Glutamatergic neuron (in vitro differentiated cells): ENCODE measurements at places on chromosomes 6 and 20.

- DNase-seq, result no peak
Observed at GRCh38 chr6:118501765-118502164, 46.3 kb upstream of the PLN start.

DNA sequence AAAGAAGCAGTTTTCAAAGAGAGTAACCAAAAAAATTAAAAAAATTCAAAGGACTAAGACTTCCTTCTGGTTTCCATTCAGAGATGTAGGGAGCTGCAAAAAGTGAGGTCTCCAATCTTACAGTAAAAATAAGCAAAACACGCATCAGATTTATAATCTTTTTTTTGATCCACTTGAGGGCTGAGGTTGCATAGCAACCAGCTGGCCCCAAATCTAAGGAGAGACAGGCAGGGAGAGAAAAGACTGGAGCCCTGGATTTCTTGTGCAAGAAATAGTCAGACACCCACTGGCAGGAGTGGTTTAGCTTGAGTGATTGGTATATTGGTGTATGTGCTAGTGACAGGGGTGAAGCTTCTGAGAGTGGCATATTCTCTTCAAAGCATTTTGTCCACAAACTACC is 135.9 kb upstream of the FUT9 start:
- DNase-seq, result no peak

DNA sequence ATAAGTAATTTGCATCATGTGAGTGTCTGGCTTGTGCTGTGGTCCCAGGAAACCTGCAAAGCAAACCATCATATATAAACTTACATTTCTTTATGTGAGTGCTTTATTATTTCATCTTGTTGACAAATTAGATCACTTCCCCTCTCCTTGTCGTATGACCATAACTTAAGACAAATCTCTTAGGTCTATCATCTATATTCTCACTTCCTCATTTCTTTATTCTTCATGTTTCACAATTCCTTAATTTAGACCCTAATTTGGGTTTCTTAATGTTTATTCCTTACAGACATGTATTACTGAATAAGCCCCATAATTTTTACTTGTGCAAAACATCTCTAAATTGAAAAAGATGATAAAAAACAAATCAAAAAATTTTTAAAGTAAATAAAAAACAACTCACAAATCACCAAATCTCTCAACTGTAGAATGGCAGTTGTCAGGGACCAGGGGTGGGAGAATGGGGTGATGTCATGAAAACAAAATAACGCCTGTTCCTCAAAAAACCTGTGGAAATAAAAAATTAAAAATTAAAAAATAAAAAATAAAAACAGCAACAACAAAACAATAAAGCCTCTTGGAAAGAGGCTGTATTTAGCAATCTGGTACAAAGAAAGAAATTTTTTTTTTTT is 49.5 kb upstream of the FBXO30 start:
- no peak for DNase-seq

DNA sequence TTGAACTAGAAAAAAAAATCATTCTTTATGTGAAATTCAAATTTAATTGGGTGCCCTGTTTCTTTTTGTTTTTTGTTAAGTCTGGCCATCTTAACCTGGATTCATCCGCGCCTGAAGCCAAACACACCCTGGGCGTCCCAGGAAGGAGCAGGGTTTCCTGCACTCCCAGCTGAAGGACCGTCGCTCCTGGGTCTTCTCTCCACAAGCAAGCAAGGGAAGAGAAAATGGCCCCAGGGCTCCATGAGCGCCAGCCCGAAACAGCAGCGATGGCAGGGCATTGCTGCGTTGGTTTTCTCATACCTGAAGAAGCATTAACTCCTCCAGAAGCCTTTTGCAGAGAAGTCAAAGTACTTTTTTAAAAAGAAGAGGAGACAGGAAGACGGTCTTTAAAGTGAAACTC is 105.4 kb upstream of the AFDN start:
- no peak for DNase-seq

GRCh38 chr6:150865043-150865405 is 478 bp upstream of the MTHFD1L start:
- no peak for DNase-seq

DNA sequence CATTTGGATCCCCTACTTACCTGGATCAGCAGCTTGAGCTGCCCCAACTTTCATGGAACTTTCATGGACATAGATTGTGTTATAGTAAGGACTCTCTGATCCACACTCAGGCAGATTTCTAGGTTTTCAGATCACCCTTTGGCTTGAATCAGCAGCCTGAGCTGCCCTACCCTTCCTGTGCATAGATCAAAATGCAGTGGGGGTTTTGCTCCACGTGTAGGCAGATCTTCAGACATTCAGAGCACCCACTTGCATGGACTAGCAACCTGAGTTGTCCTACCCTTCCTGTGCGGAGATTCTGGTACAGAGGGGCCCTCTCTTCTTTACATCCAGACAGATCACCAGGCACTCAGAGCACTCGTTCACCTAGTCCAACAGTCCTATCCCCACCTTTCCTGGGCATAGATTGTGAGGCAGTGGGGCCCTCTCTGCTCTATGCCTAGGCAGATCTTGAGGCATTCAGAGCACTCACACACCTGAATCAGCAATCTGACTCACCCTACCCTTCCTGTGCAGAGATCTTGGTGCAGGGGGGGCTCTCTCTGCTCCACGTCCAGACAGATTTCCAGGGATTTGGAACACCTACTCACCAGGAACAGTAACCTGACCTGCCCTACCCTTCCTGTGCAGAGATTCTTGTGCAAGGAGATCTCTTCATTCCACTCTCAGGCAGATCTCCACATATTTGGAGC is 705.2 kb upstream of the NRSN1 start:
- DNase-seq, result no peak

GRCh38 chr6:4707011-4707410 is 69.2 kb upstream of the CDYL start:
- DNase-seq, result no peak

GRCh38 chr20:54221996-54222890 is 14.4 kb downstream of the PFDN4 start:
- no peak for DNase-seq

DNA sequence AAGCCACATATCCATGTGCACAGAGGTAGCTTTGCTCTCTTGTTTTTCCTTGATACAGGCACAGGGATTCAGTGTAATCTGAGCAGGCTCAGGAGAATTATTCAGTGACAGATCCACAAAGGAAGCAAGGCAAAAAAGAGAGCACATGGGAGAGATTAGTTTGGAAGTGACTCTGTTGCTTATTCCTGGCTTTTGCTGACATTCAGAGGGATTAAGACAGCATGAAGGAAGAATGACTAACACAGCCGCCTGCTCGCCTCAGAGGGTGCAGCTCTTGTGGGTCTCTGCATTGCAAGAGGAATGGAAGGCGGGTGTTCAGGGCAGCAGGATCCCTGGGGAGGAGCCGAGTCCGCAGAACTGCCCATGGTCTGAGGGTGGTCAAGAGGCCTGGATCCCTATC is 203.4 kb upstream of the KCNQ5 start:
- DNase-seq, result no peak

DNA sequence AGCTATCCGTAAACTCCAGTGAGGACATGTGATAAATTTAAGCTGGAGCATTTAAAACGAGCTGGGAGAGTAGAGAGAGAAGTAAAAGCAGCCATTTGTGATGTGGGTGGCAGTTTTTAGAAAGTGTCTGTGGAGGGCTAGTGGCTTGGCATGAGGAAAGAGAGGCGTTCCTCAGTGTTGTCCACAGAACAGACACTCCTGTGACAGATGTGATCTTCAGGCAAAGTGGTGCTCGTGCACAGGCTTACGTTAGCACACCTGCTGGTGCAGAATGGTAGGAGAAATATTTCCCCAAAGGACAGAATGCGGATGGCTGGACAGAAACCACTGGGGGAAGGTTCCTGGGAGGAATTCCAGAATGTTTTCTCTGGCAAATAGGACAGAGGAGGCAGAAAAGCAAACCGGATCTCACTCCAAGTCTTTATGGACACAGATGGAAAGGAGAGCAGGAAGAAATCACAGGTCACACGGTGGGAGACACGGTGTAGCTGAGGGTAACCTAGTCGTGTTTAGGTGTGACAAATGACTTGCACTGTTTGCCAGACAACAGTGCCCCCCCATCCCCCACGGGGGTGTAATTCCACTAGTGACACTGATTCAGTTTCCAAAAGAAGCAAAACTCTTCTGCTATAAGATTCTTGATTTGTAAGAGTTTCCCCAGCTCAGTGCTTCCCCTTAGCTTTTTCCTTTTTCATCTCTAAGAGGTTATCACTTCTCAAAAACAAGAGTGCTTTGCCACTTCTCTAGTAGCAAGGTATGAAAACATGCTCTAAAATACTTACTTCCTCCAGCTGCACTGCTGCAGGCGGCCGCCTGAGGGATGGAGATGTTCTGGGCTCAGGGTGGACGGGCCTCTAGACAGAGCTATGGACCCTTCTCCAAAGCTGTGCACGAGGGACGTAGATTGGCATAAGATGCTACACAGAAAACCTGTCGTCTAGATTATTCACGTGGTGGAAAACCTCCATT is 293.2 kb downstream of the QKI start:
- DNase-seq, result no peak

DNA sequence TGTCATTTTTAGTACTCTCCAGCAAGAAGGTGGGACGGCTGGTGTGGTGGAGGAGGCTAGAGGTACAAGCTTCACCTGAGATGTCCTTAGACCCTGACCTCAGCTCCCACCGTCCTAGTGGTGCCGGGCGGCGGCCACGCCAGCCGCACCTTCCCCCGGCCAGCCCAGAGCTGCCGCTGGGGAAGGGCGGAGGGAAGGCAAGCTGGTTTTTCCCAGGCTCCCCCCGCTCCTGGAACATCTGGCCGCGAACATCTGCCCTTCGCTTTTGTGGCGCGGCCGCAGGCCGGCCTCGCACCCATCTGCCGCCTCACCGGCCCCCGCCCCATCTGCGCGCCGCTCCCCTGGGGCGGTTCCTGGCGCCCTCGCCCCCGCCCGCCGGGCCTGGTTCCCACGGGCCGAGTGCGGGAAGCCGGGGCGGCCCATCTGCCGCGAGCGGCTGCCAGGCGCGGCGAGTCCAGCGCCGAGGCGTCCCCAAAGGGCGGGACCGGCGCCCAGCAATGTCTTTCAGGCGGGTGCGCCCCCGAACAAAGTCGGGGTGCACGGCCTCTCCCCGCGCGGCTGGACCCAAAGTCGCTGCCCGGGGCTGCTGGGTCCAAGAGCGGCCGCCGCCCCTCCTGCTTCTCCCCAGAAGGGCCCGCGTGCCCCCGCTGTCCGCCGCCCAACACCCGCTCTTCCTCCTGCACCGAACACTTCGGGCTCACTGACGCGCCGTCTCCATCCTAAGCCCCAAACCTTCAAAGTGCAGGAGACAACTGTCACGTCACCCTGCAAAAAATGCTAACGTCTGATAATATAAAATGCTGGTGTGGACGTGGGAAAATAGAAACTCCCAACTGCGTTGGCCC is 17.3 kb upstream of the ID1 start:
- DNase-seq, result peak; percentile 95

DNA sequence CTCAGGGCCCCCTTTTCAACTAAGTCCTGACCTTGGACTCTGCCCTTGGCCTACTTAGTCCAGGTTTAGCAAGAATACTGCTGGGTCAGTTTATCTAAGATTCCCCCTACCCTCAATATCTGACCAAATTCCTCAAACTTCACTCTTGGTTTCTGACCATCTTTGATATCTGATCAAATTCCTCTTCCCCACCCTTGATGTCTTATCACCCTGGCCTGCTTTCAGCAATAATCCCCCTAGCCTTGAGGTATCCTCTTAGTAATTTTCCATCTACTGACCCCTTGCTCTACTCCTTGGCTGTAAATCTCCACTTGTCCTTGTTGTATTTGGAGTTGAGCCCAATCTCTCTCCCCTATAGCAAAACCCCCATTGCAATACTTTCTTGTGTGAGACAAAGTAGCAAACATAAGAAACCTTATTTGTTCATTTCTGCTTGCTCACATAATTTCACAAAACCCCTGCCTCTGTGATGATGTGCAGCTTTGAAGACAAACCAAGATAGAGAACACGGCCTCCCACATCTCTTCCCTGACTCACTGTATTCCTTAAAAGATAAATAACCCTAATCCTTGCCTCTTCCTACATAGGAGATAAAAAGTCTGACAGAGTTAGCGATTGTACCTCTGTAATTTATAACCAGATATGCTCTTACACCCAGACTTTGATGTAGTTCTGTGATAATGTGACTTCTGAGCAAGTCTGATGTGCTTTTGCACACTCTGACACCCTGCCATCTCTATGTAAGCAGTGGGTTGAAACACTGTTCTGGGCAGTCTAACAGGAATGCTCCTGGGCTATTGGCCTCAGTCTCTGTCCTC is 13.8 kb upstream of the IYD start:
- no peak for DNase-seq

DNA sequence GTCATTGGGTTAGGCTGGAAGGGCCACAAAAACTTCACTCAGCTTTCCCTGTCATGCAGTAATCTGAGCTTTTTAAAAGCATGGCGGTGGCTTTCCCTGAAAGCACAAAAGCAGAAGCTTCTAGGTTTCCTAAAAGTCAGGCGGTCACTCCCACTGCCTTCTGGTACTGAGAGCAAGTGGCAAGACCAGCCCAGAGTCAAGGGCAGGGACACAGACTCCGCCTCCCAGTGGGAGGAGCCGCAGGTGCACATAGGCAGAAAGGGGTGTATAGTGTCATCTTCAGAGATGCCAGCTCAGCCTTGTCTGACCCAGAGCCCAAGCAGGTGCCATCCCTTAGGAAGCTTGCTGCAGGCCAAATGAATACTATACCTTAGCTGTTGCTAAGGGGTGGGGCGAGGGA is 18.0 kb upstream of the PACSIN1 start:
- no peak for DNase-seq

DNA sequence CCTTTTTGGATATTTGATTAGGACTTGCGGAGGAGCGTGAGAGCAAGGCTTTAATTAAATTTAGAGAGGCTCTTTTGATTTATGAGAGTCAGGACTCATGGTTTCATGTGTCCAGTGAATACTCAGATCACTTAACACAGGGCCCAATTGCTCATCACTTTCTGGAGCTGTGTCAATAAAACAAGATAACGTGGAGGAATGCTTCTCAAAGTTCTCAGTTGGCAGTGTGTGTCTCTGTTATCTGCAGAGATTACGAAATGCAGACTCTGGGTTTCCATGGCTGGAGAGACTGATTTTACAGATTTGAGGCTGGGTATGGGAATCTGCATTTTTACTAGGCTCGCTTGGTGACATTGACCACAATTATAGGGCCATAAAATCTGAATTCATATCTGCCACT is 335.8 kb upstream of the FLRT3 start:
- DNase-seq, result no peak

- DNase-seq, result no peak
Observed at GRCh38 chr6:91266156-91266555, 679.3 kb upstream of the MAP3K7 start.

DNA sequence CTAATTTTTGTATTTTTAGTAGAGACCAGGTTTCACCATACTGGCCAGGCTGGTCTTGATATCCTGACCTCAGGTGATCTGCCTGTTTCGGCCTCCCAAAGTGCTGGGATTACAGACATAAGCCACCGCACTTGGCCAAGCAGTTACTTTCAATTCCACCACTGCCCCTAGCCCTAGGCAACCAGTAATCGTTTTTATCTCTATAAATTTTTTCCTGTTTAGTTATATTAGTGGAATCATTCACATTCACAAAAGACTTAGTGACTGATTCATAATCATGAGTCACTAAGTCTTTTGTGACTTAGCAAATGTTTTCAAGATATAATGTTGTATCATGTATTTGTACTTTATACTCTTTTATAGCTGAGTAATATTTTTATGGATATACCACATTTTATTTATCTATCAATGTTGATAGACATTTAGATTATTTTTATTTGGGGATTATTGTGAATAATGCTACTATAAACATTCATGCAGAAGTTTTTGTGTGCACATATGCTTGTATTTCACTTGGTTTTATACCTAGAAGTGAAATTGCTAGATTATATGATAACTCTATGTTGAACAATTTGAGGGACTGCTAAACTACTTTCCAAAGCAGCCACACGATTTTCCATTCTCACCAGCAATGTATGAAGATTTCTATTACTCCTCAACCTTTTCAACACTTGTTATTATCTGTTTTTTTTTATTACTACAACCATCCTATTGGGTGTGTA is 421.4 kb upstream of the ID4 start:
- no peak for DNase-seq
